NCI-H2081 (cell line): ENCODE measurements at places on chromosomes 11 and 22.

GRCh38 chr11:46564459-46564858 is 29.4 kb downstream of the AMBRA1 start:
- no peak for DNase-seq

DNA sequence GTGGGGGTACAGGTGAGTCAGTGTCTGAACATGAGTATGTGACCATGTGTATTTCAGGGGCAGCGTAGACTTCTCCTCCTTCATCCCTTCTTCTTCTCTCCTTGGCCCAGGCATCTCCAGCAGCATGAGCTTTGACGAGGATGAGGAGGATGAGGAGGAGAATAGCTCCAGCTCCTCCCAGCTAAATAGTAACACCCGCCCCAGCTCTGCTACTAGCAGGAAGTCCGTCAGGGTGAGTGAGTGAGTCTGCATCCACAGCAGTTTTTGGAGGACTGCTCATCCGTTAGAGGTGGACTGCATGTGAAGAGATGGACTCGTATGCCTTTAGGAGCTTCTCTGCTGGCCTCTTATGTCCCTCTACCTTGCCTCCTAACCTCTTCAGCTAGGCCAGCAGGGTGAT is 15.6 kb downstream of the TUB start:
- no peak for DNase-seq

GRCh38 chr22:28930357-28931007 is 47.1 kb downstream of the ZNRF3 start:
- no peak for DNase-seq

GRCh38 chr11:116932181-116932580 is 94.8 kb upstream of the APOA1 start:
- DNase-seq, result no peak

DNA sequence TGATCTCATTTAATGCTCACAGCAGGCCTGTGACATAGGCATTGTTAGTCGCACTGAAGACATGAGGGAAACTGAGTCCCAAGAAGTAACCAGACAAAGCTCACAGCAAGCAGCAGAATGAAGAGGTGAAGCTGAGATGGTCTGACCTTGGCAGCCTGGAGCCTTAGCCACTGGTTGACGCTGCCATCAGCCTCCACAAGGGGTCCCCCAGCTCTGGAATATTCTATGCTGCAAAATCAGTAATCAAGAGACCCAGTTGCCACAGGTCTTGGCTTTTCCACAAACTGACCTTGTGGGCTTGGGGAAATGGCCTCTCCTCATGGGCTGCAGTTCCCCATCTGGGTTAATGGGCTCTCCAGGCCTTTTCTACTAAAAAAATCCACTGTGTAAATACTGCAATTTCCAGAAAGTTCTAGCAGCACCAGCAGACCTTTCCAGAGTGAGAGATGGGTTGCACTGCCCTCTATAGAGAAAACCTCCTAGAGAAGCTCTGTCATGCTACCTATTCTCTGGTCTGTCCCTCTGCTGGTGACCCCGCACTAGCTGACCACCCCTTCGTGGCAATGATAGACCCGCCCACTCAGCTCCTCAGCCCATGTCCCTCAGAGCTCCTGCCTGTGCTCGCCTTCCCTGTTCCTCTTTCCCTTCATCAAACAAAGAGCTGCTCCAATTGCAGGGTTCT is 22.6 kb upstream of the ISX start:
- DNase-seq, result no peak

GRCh38 chr22:20840646-20841371 is 17.8 kb downstream of the PI4KA start:
- DNase-seq, result no peak

GRCh38 chr11:132099692-132100091 is 729.3 kb downstream of the NTM start:
- no peak for DNase-seq

DNA sequence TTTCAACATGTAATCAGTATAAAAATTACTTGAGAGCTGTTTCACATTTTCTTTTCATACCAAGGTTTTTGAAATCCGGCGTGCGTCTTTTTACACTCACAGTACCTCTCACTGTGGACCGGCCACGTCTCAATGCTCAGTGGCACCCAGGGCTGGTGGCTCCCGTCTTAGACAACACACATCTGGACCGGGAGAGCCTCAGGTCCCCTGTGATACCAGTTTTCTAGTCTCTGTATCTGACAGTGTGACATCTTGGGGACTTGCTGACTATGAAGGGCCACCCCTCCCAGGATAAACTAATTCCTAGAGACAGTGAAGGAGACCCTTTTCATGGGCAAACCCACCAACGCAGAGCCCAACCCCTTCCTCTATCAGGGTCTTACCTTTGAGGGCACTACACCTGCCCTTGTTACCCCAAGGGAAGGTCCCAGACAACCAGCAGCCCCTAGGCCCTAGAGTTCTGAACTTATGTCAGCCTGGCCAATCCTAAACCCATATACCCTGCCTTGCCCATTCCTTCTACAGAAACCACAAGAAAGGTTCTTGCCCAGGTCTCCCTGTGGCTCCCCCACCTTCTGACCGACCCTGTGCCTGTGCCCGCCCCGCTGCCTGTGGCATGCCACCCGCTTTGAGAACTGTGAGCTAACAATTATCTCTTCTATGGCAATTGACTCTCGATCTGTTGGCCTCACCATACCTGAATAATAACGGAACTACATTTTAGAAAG is 6.1 kb upstream of the ASCL2 start:
- no peak for DNase-seq

GRCh38 chr11:2201542-2201941 is 29.9 kb upstream of the TH start:
- DNase-seq, result no peak

GRCh38 chr11:18452927-18453326 is 2.7 kb upstream of the LDHAL6A start:
- no peak for DNase-seq
